ENCODE measurements at places on chromosomes 11 and 22.
A peak's percentile ranks its signal among the peaks of the same experiment; 100 is the strongest.

GRCh38 chr11:125886997-125887372, 483 bp upstream of the HYLS1 start:
- DNase-seq: peak; percentile 20

DNA sequence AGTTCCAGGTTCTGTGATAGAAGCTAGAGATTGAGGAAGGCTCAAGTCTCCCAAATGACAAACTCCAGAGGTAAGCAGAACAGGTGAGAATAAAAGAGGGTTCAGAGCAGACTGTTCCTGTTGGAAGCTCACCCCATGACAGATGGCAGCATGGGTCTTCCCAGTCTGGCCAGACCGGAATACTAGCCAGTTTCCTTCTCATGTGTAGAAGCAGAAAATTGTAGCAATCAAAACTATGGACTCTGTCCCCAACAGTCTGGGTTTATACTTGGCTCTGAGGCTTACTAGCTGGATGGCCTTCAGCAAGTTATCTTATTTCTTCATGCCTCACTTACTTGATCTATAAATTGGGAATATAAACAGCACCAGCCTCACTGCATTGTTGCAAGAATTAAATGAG, 494.8 kb downstream of the MN1 start:
- DNase-seq: no peak

GRCh38 chr11:6656584-6656915, 941 bp upstream of the DCHS1 start:
- DNase-seq: no peak

- no peak for DNase-seq
Observed at GRCh38 chr11:14149683-14150082, 187.2 kb downstream of the SPON1 start.

GRCh38 chr11:33307984-33308383, 50.8 kb downstream of the HIPK3 start:
- no peak for DNase-seq

- no peak for DNase-seq
Observed at GRCh38 chr11:26993965-26994457, at the start of gene FIBIN. Gene FIBIN, plus strand, starts transcription at chr11:26994112. Its CDS starts 415 bp downstream, at chr11:26994527.

DNA sequence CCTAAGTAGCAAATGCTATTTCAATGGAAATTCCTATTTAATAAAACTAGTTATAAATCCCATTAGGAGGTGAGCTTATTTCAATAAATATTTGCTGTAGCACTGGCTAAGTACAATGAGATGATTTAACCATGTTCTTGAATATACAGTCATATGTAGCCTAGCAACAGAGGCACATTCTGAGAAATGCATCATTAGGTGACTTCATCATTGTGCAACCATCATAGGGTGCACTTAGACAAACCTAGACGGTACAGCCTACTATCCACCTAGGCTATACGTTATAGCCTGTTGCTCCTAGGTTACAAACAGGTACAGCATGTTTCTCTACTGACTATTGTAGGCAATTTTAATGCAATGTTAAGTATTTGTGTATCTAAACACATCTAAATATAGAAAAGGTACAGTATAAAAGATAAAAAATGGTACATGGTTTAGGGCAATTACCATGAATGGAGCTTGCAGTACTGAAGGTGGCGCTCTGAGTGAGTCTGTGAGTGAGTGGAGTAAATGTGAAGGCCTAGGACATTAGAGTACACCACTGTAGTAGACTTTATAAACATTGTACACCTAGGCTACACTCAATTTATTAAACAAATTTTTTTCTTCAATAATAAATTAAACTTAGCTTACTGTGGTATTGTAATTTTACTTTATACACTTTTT, 350.1 kb downstream of the CASP12 start:
- DNase-seq: no peak

- DNase-seq: no peak
Observed at GRCh38 chr22:38468443-38469305, 778 bp downstream of the KDELR3 start.

GRCh38 chr22:42357634-42358296, 74.4 kb downstream of the NFAM1 start:
- DNase-seq: no peak

GRCh38 chr11:32643526-32643925, 59.9 kb downstream of the EIF3M start:
- DNase-seq: no peak

GRCh38 chr11:44029977-44030911, 17.5 kb upstream of the ACCSL start:
- DNase-seq: no peak

- no peak for DNase-seq
Observed at GRCh38 chr11:70026726-70027125, 51.4 kb upstream of the ANO1 start.

- DNase-seq: no peak
Observed at GRCh38 chr11:87281496-87281895, 243.8 kb downstream of the TMEM135 start.

GRCh38 chr22:24384131-24384530, 43.3 kb upstream of the ADORA2A start:
- no peak for DNase-seq

DNA sequence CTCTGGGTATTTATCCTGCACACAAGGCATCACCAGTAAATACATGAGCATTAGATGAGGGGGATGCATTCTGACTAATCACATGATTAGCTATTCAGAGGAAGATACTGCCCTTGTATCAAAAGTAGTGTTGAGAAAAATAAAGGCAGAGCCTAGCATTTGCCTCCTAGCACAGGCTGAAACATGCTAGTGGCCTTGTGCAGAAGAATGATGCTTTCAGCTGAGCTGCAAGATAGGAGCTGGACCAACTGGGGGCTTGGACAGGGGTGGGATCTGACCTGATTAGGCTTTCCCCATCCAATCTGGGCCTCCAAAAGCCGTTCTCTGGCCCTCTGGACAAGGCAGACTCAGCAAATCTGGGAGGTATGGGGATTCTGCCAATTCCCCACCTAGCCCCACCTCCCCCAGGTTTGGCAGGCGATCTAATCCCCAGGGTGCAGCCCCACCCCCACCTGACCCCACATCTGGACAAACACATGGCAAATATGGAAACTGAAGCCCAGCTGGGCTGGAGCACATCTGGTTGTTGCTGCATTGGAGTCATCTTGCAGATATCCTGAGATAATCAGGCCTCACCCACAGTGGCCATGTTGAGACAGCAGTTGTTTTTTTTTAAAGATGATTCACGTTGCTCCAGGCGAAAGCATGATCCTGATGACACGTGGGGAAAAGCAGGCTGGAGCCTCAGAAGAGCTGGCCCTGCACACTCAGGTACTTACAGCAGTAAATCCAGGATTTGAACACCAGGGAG, 4.4 kb upstream of the MISFA start:
- no peak for DNase-seq

DNA sequence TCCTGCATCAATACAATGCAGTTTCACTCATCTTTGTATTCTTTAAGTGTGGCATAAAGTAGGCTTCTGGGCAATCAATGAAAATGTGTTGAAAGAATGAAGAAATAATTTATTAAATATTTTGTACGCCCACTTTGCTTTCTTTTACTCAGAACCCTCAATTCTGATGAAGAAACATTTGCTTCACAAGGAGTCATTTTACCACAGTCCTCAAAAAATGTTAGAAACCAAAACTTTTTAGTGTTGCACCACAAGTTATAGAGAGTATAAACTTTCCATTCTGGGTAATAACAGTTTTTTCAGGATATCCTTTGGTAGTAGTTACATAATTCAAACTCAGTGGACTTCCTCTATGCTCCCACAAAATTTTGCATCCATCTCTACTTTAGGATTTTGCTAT, 360.5 kb downstream of the DLG2 start:
- DNase-seq: no peak

DNA sequence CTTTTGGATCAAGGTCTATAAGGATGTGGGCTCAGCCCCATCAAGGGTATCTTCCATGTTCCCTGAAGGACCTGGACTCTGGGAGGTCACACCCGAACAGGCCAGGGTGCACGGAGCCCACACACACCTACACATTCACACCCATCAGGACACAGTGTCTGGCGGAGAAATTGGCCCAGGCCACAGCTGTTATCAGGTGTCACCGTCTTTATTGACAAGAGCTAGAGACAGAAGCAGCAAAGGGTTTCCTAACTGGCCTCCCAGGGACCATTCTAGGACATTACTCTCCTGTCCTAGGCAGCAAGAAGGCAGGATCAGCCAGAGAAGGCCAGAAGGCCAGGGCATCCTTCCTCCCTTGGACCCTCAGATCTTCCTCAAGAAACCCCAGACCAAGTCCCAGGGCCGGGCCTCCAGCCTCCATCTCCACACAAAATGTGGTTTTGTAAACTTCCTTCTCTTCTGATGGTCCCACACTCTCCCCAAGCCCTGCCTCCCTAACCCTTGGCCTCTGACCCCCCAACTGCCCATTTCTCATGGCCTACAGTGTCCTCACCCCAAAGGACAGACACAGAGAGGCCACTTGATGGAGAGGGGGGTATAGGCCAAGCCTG, 8.1 kb downstream of the SSTR3 start:
- no peak for DNase-seq
